Posterior vena cava (tissue), 2 donors: ENCODE measurements at places on chromosomes 16 and 17. TPM values are rescaled to one million over a fixed set of nuclear protein-coding genes. Genes with fewer than 3 reads are reported as not detected.

The BCO1 gene
- not detected for total RNA-seq

The RAB11FIP4 gene
- 1.0 TPM for total RNA-seq

The COG7 gene
- total RNA-seq = 13.5 TPM

GRCh38 chr16:3195975-3196374 lies 8.0 kb downstream of the OR1F1 start:
- DNase-seq = no peak

DNA sequence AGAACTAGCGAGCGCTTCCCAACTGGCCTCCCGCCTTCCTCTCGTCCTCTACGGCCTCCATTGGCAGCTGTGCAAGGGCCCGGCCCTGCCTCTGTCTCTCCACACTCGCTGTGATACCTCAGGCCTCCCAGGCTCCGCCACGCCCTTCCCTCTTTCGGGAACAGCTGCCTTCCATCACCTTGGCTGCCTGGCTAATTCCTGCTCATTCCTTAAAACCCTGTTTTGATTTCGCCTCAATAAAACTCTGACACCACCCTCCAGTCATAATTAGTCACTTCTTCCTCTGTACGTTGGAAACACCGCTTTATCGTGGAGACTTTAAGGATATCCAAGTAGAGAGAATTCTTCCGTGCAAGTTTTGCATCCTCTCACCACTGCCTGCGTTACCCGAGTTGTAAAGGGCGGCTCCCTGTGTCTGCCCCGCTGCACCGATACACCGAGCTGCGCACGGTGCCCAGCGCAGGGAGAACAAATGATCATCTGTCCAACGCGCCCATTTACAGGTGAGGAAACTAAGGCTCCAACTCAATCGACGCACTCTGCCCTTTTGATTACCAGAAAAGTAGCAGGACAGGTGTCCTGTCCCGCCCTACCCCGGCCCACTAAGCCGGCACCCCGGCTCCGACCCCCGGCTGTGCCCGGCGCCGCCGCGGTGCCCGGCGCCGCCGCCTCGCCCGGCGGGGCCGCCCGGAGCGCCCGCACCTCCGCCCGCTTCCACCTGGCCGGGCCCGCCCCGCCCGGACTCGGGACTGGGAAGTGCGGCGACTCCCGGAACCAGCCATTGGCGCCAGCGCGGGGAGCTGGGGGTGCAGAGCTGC lies 139.7 kb downstream of the SEC14L1 start:
- no peak for DNase-seq

DNA sequence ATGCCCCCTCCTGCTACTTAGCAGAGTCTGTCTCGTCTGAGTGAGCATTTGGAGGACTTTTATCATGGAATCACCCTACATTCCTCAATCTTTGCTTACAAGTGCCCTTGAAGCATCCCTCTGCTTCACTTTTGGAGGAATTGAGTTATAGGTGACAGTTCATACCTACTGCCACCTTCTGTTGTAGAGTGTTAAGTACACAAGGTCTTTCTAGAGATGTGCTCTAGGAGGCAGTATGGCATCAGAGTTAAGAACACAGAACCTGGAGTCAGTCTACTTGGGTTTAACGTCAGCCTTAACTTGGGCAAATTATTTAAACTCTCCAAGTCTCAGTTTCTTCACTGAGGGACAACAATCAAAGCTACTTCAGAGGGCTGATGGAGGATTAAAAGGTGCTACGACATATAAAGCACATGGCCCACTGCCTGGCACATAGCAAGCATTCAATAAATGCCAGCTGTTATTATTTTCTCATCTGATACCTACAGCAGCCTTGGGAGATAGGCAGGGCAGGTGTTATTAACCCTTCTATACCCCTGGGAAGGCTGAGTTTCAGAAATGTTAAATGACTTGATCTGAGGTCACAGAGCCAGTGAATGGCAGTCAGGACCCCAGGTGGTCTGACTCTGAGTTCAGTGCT lies 62.2 kb downstream of the UTP18 start:
- no peak for DNase-seq

- DNase-seq = no peak
Measured at GRCh38 chr16:59719121-59719520, 985.0 kb upstream of the GOT2 start.

GRCh38 chr17:10316801-10317542 lies 55.8 kb downstream of the MYH13 start:
- peak; percentile 91 for DNase-seq

- DNase-seq = no peak
Measured at GRCh38 chr17:58822148-58823050, 66.7 kb downstream of the PPM1E start.

DNA sequence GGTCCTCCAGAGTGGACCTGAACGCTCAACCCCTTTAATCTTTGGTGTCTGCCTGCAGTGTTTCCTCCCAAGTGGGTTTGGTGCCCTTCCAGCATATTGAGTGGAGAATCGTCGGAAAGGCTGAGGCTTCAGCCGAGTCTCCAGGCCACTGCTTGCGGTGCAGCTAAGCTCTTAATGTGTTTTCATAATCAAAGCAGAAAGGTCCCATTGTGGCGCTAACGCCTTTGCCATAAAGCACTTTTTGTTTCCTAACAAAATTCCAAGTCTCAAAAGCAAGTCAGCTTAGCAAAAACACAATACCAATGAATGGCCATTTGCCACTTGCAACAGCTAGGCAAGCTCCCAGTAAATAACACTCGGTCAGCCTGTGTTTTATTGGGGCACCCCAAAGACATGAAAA lies 57.6 kb downstream of the KSR1 start:
- DNase-seq = no peak

DNA sequence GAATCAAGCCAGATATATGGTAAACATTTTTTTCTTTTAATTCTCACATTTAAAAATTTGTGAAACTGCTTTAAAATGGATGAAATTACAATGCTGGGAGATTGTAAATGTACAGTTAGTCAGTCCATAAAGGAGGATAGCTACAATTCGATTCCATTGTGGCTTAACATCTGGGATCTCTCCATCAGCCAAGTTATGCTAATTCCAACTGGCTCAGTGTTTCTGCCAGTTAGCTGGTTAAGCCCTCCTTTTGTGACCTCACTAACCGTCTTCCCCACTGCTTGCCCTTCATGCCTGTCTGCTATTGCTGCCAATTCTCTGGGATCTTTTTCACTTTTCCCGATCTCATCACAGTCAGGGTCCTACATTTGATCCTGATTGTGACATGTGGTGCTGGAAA lies 1347.6 kb downstream of the CDH11 start:
- DNase-seq = no peak
